ENCODE measurements at places on chromosomes 1 and 21. TPM values are rescaled to one million over a fixed set of nuclear protein-coding genes. Genes with fewer than 3 reads are reported as not detected.

GRCh38 chr1:65026235-65026634, 59.9 kb upstream of the JAK1 start:
- DNase-seq: no peak
- no peak overlapping the region for H3K27ac ChIP-seq
- no peaks in the 10 kb centered on the region for H3K27me3 ChIP-seq
- H3K4me3 ChIP-seq: no peak overlapping the region
- no peaks in the 10 kb centered on the region for H3K36me3 ChIP-seq

- H3K4me1 ChIP-seq: no peaks in the 10 kb centered on the region
- no peak overlapping the region for H3K4me3 ChIP-seq
- no peaks in the 10 kb centered on the region for H3K36me3 ChIP-seq
- DNase-seq: no peak
- H3K27me3 ChIP-seq: no peaks in the 10 kb centered on the region
- no peak overlapping the region for H3K27ac ChIP-seq
Observed at GRCh38 chr1:14555091-14555490, 43.4 kb upstream of the KAZN start.

Gene TRABD2B
- total RNA-seq: not detected

DNA sequence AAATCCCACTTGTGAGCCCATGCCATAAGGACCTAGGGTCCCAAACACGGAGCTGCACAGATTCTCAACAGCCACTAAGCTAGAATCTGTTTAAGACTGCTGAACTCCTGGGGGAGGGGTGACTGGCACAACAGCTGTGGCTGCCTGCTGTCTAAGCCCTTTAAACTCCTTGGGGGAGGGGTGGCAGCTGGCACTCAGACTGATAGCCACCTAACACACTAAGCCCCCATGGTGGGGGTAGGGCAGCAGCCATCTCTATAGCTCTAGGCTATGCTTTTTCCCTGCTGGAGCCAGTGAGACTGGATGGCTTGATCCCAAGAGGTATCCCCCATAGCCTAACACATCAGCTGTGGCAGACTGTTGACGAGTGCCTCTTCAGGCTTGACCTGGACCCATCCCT, 73.3 kb upstream of the FMO3 start:
- no peak overlapping the region for H3K4me3 ChIP-seq
- DNase-seq: no peak
- H3K27ac ChIP-seq: no peak overlapping the region
- H3K27me3 ChIP-seq: no peaks in the 10 kb centered on the region

Gene PITHD1
- total RNA-seq: 82.1 TPM

Gene F13B
- not detected for total RNA-seq

- no peak overlapping the region for H3K4me3 ChIP-seq
- peaks cover 42% of the 10 kb centered on the region for H3K4me1 ChIP-seq
- peak; percentile 65 for DNase-seq
- H3K27ac ChIP-seq: no peak overlapping the region
- H3K27me3 ChIP-seq: no peaks in the 10 kb centered on the region
Observed at GRCh38 chr1:235102993-235103411, 25.6 kb downstream of the TOMM20 start.

GRCh38 chr1:203742436-203742835, 22.5 kb upstream of the LAX1 start:
- peaks cover 15% of the 10 kb centered on the region for H3K4me1 ChIP-seq
- peaks cover 29% of the 10 kb centered on the region for H3K36me3 ChIP-seq
- no peak overlapping the region for H3K27ac ChIP-seq
- no peak overlapping the region for H3K4me3 ChIP-seq

- no peak overlapping the region for H3K4me3 ChIP-seq
- no peaks in the 10 kb centered on the region for H3K36me3 ChIP-seq
- no peaks in the 10 kb centered on the region for H3K4me1 ChIP-seq
- DNase-seq: no peak
- H3K27me3 ChIP-seq: no peaks in the 10 kb centered on the region
Observed at GRCh38 chr1:248786156-248786555, 30.6 kb upstream of the LYPD8 start.

DNA sequence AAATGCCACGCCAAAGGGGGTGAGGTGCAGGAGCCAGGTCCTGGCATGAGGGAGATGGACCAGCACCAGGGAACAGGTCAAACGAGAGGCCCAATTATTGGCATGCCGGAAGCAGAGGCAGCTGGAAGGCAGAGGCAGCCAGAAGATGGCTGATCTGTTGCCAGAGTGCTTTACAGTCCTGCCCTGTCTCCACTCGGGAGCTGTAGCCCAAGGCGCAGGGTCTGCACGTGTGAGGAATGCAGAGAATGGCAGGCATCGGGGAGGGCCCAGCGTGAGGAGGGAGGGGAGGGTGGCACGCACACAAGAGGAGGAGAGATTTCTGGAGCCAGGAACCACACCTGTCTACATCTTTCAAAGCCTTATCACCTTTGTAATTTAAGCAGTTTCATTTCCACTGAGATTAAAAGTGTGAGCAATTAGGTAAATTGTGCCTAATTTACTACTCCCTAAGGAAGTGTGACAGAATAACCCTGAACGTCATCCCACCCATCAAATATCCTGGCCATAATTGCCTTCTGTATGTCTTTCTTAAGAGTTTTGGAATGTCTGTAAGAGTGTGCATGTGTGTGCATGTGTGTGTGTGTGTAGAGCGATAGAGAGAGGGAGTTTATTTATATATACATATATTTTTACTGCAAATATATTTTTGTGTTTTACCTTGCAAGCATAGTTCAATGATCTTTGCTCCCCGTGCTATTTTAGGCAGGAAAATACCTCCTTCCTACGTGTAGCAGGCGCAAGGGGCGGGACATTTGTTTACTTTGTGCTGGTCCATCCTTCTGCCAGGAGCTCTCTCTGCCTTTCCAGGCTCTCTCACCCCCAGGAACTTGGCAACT, 125.5 kb upstream of the SERBP1 start:
- DNase-seq: no peak
- no peaks in the 10 kb centered on the region for H3K4me1 ChIP-seq
- H3K36me3 ChIP-seq: no peaks in the 10 kb centered on the region
- no peak overlapping the region for H3K4me3 ChIP-seq
- no peak overlapping the region for H3K27ac ChIP-seq

- H3K36me3 ChIP-seq: no peaks in the 10 kb centered on the region
- H3K27me3 ChIP-seq: no peaks in the 10 kb centered on the region
- no peak for DNase-seq
- H3K4me3 ChIP-seq: no peak overlapping the region
- H3K27ac ChIP-seq: no peak overlapping the region
- no peaks in the 10 kb centered on the region for H3K4me1 ChIP-seq
Observed at GRCh38 chr21:29133796-29134195, 3.4 kb downstream of the MAP3K7CL start.

- DNase-seq: no peak
- H3K36me3 ChIP-seq: peaks cover 18% of the 10 kb centered on the region
- no peaks in the 10 kb centered on the region for H3K27me3 ChIP-seq
- no peak overlapping the region for H3K27ac ChIP-seq
- no peak overlapping the region for H3K4me3 ChIP-seq
Observed at GRCh38 chr1:32082022-32082421, 9.3 kb downstream of the TMEM39B start.

- H3K4me1 ChIP-seq: no peaks in the 10 kb centered on the region
- H3K27ac ChIP-seq: no peak overlapping the region
- no peak for DNase-seq
- no peaks in the 10 kb centered on the region for H3K36me3 ChIP-seq
- H3K27me3 ChIP-seq: peaks cover 3% of the 10 kb centered on the region
Observed at GRCh38 chr1:165364568-165365133, 8.1 kb upstream of the LMX1A start.

DNA sequence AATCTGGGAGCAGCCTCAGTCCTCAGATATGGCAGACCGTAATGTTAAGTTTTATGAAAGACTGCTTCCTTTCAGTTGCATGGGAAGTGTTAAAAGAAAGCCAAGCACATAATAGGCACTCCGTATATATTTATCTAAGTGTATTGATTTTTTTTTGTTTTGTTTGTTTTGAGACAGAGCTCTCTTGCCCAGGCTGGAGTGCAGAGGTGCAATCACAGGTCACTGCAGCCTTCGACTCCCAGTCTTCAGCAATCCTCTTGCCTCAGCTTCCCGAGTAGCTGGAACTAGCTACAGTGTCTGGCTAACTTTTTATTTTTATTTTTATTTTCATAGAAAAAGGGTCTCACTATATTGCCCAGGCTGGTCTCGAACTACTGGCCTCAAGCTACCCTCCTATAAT, 341.8 kb downstream of the USH2A start:
- no peaks in the 10 kb centered on the region for H3K36me3 ChIP-seq
- H3K27ac ChIP-seq: no peak overlapping the region
- no peaks in the 10 kb centered on the region for H3K27me3 ChIP-seq

Gene RASSF5
- total RNA-seq: 190 TPM

- H3K4me1 ChIP-seq: no peaks in the 10 kb centered on the region
- H3K27me3 ChIP-seq: no peaks in the 10 kb centered on the region
- H3K4me3 ChIP-seq: no peak overlapping the region
- DNase-seq: no peak
- no peaks in the 10 kb centered on the region for H3K36me3 ChIP-seq
- no peak overlapping the region for H3K27ac ChIP-seq
Observed at GRCh38 chr1:41444246-41444645, 40.2 kb downstream of the EDN2 start.

GRCh38 chr1:61962631-61963030, 220.4 kb downstream of the PATJ start:
- no peaks in the 10 kb centered on the region for H3K27me3 ChIP-seq
- no peaks in the 10 kb centered on the region for H3K4me1 ChIP-seq
- no peak overlapping the region for H3K27ac ChIP-seq
- no peak for DNase-seq
- no peaks in the 10 kb centered on the region for H3K36me3 ChIP-seq

Gene MAP10
- 3.1 TPM for total RNA-seq

DNA sequence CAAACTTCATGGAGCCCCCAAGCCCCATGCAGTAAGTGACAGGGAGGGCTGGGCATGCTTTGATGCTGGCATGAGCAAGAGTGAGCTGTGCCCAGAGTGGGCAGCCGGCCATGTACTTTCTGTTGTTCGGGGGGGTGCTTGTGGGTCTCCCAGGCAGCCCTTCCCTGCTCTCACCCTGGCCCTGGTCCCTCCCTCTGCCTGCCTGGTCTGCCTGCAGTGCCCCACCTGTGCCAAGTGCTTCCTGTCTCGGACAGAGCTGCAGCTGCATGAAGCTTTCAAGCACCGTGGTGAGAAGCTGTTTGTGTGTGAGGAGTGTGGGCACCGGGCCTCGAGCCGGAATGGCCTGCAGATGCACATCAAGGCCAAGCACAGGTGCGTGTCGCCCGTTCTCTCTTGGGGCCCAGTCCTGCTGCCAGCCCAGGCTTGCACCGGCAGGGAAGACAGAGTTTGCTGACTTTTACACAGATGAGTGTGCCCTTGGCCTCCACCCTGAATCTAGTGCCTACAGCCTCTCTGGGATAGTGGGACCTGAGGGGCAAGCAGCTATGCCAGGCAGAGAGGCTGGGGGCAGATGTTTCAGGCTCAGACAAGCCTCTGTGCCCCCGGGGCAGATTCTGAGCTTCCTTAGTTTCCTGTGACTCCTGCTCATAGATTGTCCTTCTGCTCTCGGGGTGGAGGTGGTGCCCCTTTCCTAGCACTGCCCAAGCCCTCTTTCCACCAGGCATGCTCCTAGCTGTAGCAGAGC, 7.6 kb downstream of the ZBTB48 start:
- no peak overlapping the region for H3K27ac ChIP-seq
- H3K36me3 ChIP-seq: peaks cover 23% of the 10 kb centered on the region
- H3K27me3 ChIP-seq: no peaks in the 10 kb centered on the region
- H3K4me1 ChIP-seq: peaks cover 24% of the 10 kb centered on the region
- no peak overlapping the region for H3K4me3 ChIP-seq
- no peak for DNase-seq

DNA sequence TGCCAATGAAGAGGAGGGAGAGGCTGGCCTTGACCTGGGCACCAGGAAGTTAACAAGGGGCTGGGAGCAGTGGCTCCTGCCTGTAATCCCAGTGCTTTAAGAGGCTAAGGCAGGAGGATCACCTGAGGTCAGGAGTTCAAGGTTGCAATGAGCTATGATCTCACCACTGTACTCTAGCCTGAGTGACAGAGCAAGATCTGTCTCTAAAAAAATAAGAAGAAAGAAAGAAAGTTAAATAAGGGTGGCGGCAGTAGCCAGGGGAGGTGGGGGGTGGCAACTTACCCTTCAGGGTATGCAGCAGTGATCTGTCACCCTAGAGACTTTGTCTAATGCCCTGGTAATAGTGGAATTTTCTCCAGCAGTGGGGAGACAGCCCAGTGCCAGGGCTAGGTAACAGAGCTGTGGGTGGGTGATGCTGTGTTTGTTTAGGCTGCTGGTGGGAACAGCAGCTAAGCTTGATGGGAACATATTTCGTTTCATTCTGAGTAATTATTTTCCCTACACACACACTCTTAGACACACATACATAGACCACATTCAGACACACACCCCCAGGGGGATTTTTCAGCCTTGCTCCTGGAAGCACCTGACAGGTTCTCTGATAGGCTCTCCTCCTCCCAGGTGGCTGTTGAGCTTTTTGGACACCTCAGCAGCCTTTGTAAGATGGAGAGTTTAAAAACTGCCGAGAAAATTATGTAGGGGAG, 11.3 kb upstream of the SYT6 start:
- H3K36me3 ChIP-seq: no peaks in the 10 kb centered on the region
- DNase-seq: no peak

Gene OXCT2
- 0.36 TPM for total RNA-seq

- no peaks in the 10 kb centered on the region for H3K4me1 ChIP-seq
- no peak overlapping the region for H3K27ac ChIP-seq
- H3K36me3 ChIP-seq: no peaks in the 10 kb centered on the region
- DNase-seq: no peak
- H3K27me3 ChIP-seq: no peaks in the 10 kb centered on the region
Observed at GRCh38 chr1:219498666-219499065, 114.2 kb downstream of the ZC3H11B start.

- H3K4me1 ChIP-seq: peaks cover 10% of the 10 kb centered on the region
- peak; percentile 58 for DNase-seq
- H3K4me3 ChIP-seq: no peak overlapping the region
- H3K36me3 ChIP-seq: peaks cover 63% of the 10 kb centered on the region
- no peak overlapping the region for H3K27ac ChIP-seq
Observed at GRCh38 chr1:8858888-8859706, 19.4 kb downstream of the ENO1 start.

DNA sequence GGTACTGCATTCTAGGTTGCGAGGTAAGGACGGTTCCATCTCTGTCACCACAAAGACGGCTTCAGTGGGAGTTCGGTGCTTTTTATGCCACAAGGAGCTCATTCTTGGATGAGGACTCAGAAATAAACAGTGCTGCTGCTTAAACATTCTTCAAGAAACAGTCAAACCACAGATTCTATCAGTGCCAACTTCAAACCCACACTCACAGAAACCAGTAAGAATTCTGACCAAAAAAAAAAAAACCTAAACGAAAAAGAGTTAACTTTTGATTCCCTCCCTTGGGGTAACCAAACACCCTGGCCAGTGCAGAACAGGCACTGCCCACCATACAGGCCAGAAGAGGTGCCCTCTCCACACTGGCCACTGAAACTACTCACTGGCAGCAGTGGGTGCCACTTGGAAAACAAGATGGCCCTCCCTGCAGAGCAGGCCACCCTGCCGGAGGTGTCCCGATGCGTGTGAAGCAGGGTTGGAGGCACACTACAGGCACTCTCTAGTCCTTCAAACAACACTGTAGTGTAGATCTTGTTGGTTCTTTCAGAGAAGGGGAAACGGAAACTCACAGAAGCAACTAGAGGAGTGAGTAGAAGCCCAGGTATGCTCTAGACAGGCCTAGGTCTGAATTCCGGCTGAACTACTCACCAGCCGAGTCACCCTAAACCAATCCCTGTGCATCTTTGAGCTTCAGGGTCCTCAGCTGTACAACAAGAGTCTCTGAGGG, 87.3 kb upstream of the TLR5 start:
- no peak overlapping the region for H3K27ac ChIP-seq
- H3K4me1 ChIP-seq: peaks cover 68% of the 10 kb centered on the region
- H3K27me3 ChIP-seq: no peaks in the 10 kb centered on the region
- no peak overlapping the region for H3K4me3 ChIP-seq
- peak; percentile 32 for DNase-seq

Gene ENSA
- 101 TPM for total RNA-seq
